A172 (cell line): ENCODE measurements at places on chromosomes 3 and 15. TPM values are rescaled to one million over a fixed set of nuclear protein-coding genes. Genes with fewer than 3 reads are reported as not detected.

OIP5 gene
- 38.0 and 41.6 TPM in 2 replicates for total RNA-seq

FBXL22 gene
- total RNA-seq, result not detected in 2 replicates

GOLGA6L9 gene
- total RNA-seq, result 1.6 and 2.1 TPM in 2 replicates

- DNase-seq, result peak; percentile 94
Measured at GRCh38 chr3:162719684-162720341, 1223.2 kb downstream of the OTOL1 start.

TRIM42 gene
- not detected in 2 replicates for total RNA-seq

CYP1A2 gene
- total RNA-seq, result not detected in 2 replicates

GRCh38 chr3:160804762-160805161 lies 48.7 kb downstream of the PPM1L start:
- peak; percentile 29 for DNase-seq

DNA sequence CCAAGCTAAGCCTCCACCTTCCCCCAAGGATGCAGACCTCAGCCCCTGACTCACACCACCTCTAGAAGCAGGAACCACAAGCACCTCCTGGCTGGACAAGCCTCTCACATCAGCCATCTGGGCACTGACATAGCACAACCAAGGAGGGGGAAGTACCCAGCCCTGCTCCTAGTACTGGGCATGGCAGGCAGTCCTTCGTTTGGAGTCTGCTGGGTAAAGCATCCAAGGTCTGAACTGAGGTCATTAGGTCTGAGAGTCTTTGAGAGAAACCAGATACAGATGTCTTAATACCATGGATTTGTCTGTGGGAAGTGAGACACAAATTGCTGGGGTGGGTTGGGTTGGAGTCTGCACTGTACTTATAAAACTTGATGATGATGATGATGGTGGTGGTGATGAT lies 61.8 kb downstream of the CCDC33 start:
- DNase-seq, result no peak

DNA sequence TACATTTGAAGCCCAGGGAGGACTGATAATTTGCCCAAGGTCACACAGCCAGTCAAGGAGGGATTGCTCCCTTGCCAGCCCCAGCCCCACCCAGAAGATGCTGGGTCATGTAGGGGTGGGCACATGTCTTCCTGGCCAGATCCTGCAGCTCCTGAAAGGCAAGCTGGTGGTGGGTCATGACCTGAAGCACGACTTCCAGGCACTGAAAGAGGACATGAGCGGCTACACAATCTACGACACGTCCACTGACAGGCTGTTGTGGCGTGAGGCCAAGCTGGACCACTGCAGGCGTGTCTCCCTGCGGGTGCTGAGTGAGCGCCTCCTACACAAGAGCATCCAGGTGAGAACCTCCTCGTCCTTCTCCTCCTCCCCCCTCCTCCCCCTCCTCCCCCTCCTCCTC lies 13.2 kb downstream of the ISG20 start:
- no peak for DNase-seq

DNA sequence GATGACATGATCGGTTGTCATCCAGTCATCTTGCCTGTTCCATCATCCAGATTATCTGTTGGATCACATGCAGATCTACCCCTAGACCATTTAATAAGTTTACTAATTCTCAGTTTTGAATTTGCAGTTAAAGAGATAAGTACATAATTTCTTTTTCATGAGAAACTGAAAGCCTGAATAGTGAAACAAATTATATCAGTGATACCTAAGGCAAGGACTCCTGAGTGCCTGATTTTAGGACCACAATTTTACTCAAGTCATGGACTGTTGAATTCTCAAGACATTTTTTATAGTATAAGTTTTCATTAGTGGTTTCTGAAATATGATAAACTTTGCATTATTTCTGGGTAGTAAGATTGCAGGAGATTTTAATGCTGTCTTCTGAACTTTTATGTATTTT lies 13.2 kb downstream of the SIDT1 start:
- DNase-seq, result no peak

- DNase-seq, result peak; percentile 18
Measured at GRCh38 chr3:114685161-114685560, 391.3 kb downstream of the TIGIT start.

ERC2 gene
- total RNA-seq, result 0.26 TPM in 1 of 2 replicates, not detected in the other

CPB1 gene
- not detected in 2 replicates for total RNA-seq

DNA sequence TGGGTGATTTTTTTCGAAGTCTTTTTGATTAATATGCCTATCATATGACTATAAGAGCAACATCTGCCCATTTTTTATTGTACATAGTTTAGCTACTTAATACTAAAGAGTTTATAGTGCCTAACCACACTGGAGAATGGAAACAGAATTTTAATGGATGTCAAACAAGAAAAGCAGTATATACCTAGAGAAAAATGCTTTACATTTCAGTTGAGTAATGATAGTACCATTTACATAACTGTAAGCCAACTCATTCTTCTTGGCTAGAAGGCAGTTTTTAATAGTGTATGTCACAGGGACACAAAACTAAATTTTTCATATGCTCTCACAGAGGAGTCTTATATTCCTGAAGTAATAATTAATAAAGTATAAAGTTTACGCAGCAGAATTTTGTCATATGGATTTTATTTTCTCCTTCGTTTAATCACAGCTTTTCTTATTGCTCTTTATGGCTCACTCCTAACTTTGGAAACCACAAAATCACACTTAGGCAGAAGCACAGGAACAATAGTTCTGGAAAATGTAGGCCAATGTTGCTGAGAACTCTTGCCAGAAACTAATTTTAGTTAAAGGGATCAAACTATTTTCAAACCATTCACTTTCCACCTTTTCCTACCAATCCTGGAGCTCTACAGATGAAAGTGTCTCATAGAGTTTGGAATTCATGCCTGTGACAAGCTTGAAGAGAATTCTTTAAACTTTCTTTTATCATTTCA lies 243.6 kb downstream of the ZIC1 start:
- no peak for DNase-seq

PIF1 gene
- 11.0 and 15.1 TPM in 2 replicates for total RNA-seq

SLC15A2 gene
- not detected in 2 replicates for total RNA-seq

GRCh38 chr3:112688819-112689218 lies 47.9 kb upstream of the CCDC80 start:
- DNase-seq, result peak; percentile 13

AGTR1 gene
- not detected in 2 replicates for total RNA-seq

CKMT1B gene
- not detected in 2 replicates for total RNA-seq

TM6SF1 gene
- 0.14 TPM in 1 of 2 replicates, not detected in the other for total RNA-seq

BRPF1 gene
- total RNA-seq, result 13.8 and 18.4 TPM in 2 replicates

FSTL1 gene
- 812 and 991 TPM in 2 replicates for total RNA-seq

- no peak for DNase-seq
Measured at GRCh38 chr3:94787734-94788270, 724.9 kb downstream of the NSUN3 start.

NEIL1 gene
- 0.12 and 0.48 TPM in 2 replicates for total RNA-seq

C3orf49 gene
- not detected in 2 replicates for total RNA-seq

DNA sequence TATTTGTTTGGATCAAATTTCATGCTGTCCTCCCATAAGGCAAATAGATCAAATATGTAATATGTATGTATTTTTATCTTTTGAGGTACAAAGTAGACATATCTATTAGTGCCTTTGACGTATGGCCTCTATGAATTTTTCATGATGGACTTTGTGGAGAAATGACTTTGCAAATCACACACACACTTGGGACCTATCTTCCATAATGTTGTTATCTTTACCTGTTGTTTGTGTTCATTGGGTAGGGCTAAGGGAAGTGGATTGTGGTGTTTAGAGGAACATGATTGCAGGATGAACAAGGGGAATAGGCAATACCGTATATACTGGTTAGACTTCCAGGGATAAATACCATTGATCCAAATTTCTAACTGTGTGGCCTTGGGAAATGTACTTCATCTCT lies 142.3 kb downstream of the GHSR start:
- DNase-seq, result no peak

HOMER2 gene
- 26.7 and 34.1 TPM in 2 replicates for total RNA-seq

- DNase-seq, result peak; percentile 94
Measured at GRCh38 chr3:101902041-101902440, 52.7 kb downstream of the NFKBIZ start.

ZPLD1 gene
- not detected in 2 replicates for total RNA-seq

EOMES gene
- total RNA-seq, result 0.09 TPM in 1 of 2 replicates, not detected in the other
